ENCODE measurements at places on chromosomes 1 and 21.

GRCh38 chr1:9326596-9326995 is 33.9 kb downstream of the SPSB1 start:
- no peak for DNase-seq

GRCh38 chr1:181159451-181160140 is 71.1 kb downstream of the IER5 start:
- peak; percentile 35 for DNase-seq

DNA sequence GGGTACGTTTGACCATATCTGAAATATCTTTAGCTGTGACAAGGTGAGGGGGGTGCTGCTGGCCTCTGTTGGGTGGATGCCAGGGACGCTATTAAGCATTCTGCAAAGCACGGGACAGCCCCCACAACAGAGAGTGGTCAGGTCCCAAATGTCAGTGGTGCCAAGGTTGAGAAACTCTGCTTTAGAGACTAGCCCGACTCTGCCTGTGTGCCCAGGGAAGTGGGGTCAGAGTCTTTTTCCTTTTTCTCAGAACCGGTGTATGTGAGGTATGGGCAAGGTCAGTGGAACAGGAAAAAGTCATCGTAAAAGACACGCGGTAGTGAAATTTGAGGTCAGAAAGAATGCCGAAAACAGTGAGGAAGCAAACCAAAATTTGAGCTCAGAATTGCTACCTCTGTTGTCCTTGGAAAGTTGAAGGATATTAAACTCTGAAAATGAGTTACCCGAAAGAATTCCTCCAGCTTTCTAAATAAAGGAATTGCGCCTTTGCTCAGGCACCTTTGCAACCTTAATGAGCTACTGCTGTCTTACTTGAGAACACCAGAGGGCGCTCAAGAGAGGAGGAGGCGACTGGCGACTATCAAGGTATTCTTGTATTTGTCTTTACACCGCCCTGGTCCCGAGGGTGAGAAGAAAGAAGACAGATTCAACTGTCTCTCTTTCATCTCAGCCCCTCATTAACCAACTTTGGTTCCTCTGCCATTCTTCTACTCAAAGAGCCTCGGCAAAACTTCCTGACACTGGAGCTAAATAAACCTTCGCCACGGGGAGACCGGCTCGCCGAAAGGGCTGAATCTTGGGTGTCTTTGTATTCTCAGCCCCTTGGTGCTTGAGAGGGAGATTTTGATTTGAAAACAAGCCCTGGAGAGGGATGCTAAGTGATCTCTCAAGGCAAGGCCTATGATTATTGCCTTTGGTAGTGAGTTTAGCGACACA is 85.4 kb upstream of the OLIG2 start:
- DNase-seq, result peak; percentile 9

- peak; percentile 10 for DNase-seq
Measured at GRCh38 chr1:29849038-29849750, 612.9 kb downstream of the PTPRU start.

- no peak for DNase-seq
Measured at GRCh38 chr1:24911651-24912155, 18.4 kb downstream of the RUNX3 start.

GRCh38 chr1:169468982-169469381 is 16.8 kb downstream of the SLC19A2 start:
- no peak for DNase-seq

DNA sequence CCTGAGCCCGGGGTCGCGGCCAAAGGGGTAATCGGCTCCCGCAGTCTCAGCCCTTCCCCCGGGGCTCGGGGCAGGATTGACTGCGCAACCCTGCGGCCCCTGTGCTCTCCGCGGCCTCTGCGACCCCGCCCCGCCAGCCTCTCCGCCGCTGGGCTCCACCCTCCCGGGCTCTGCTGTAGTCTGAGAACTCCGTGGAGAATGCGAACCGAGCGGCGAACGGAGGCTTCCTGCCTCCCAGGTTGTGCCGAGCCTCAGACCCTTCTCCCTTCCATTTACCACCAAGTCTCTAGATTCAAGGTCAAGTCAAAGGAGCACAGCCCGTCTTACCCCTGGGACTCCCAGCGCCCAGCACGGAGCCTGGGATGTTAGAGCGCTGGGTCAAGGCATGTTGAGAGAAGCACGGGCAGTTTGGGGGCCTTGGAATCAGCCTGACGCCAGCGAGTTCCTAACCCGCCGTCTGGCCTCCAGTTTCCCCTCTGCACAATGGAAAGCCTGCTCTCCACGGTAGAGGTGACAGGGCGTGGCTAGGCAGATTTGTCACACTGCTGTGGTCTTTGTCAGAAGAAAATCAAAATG is 3.0 kb downstream of the ATP2B4 start:
- peak; percentile 61 for DNase-seq

DNA sequence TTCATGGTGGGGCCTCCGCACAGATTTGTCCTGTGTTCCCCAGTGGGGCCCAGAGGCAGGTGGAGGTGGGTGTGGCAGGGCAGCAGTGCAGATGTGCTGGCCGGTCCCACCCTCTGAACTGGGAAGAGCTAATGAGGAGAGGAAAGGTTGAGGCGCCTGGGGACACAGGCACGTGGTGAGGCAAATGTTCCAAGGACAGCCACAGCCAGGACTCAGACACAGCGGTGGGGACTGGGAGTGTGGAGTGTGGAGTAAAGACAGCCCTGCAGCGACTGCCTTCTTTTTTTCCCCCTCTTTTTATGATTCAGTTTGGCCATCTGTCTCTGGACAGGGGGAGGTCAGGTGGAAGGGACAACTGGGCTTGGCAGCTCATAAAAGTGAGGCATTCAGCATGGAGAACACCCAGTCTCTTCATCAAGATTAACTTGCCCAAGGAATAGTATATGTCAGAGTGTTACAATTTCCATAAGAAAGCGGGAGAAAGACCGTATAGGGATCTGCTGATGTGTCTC is 104.2 kb upstream of the GCLM start:
- DNase-seq, result no peak

GRCh38 chr1:46603858-46604549 is at the start of gene MKNK1:
Gene MKNK1 (minus strand): TSS chr1:46604268. CDS start chr1:46583327, 20,941 bp downstream.
- peak; percentile 97 for DNase-seq

DNA sequence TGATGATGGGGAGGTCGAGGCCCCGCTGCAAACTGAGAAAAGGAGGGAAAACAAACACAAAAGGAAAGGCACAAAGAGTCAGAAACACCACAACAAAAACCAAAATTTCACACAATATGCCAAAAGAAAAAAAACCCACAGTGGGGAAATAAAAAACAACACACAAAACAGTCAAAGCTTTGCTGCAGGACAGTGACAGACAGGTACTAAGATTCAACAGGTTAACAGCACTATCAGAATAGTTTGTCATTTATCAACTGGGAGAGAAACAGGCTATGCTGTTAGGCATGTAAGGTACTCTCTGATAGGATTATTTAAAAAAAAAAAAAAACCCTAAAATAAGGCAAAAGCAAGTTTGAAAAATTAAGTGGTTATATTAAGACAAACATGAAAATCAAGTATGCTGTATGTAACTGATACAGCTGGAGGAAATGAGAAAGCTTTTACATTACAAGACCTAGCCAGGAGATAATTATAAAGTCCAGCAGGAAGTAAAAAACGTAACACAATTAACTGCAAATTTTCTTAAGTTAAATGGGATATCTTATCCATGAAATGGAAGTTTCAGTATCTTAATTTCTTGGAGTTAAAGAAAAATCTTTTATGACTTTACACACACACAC is 179.0 kb downstream of the EIF4G3 start:
- no peak for DNase-seq

GRCh38 chr21:27036736-27037301 is 69.9 kb upstream of the ADAMTS5 start:
- DNase-seq, result no peak

GRCh38 chr1:110674337-110675059 is at the start of gene KCNA3:
Gene KCNA3 (minus strand): TSS chr1:110674940. CDS start chr1:110674809, 131 bp downstream.
- peak; percentile 43 for DNase-seq

DNA sequence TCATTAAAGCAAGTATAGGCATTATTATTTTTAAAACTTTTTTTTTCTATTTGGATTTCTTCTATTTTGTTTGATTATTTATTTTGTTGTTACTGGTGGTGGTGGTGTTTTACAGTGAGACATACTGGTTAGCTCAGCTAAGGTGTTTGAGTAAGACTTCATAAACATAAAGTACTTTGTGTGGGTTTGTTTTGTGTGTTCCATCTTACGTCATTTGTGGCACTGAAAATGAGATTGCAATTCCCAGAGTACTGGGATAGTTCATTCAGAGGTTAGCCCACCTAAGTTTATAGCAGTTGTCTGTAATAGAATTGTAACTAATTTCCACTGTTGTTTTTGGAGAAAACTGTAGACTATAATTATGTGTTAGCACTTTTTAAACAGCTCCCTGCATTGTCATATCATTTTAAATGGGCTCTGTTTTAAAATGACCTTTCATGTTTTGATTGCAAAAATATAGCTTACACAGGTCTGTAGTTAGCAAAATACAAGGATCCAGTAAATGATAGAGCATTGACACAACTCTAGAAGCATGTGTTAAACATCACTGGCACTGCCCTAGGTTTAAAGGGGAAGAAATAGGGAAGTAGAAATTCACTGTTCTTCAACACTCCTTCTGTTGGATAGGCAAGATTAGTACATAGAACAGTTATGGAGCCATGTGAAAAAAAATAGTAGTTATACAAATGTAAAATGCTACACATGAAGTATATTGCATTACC is 171.7 kb downstream of the NFIA start:
- DNase-seq, result no peak

DNA sequence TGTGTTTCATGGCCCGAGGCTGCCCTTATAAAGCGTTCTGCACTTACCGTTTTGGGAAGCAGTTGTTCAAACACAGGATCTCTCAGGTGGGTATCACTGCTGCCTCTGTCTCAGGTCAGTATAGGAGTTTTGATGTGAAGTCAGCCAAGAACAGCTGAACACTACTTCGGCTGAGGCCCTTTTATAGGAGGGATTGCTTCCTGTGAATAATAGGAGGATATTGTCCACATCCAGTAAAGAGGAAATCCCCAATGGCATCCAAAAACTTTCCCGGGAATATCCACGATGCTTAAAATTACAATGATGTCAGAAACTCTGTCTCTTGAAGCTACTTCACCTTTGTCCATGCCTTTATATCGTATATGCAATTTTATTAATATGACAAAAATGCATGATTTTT is at the start of gene SELE:
Gene SELE, minus strand, starts transcription at position 156 of the 400 bp plus-strand sequence. CDS start 467 bp downstream, outside the sequence.
- no peak for DNase-seq

GRCh38 chr1:151251656-151252470 is 2.7 kb upstream of the PSMD4 start:
- DNase-seq, result peak; percentile 36

DNA sequence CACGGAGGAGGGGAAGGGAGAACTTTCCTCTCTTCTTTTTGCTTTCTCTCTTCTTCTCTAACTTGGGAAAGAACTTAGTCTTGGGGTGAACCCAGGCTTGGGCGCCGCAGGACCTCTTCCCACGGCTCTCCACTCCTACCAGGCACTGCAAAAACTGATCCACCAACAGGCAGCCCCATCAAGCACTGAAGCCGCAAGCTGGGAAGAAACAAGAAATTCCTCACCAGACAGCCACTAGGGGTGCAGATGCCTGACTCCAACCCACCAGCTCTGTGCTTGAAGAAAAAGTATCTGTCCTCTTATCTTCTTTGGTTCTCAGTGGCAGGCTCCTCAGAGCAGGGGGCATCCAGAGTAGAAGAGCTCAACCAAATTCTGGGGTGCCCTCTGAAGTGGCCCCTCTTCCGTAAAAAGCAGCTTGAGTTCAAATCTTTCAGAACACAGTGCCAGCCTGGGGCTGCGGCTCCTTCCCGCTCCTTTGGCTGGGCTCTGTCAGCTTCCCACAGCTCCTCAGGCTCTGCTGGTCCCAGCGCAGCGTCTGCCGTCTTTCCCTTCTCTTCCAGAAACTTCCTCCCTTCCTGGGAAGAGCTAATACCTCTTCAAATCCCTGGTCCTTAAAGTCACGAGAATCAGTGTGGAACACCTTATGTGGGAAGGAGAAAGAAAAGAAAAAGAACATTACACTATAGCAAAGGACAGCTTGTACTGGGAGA is 2.4 kb downstream of the SLC41A1 start:
- no peak for DNase-seq

DNA sequence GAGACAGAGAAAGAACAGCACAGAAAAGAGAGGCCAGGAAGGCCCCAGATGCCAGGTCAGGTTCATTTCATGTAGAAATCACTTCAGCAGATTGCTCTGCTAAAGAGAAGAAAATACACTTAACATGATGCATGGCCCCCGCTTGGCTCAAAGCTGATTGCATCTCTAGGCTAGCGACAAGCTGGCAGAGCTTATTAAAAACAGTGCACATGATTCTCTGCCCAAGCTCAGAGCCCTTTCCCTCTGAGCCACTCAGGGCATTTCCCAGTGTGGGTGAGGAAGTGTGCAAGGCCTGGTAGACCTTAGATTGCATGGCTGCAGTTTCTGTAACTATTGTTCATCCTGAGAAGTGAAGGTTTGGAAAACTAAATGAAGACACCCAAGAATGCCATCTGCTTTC is 3.3 kb upstream of the CAPN9 start:
- no peak for DNase-seq

DNA sequence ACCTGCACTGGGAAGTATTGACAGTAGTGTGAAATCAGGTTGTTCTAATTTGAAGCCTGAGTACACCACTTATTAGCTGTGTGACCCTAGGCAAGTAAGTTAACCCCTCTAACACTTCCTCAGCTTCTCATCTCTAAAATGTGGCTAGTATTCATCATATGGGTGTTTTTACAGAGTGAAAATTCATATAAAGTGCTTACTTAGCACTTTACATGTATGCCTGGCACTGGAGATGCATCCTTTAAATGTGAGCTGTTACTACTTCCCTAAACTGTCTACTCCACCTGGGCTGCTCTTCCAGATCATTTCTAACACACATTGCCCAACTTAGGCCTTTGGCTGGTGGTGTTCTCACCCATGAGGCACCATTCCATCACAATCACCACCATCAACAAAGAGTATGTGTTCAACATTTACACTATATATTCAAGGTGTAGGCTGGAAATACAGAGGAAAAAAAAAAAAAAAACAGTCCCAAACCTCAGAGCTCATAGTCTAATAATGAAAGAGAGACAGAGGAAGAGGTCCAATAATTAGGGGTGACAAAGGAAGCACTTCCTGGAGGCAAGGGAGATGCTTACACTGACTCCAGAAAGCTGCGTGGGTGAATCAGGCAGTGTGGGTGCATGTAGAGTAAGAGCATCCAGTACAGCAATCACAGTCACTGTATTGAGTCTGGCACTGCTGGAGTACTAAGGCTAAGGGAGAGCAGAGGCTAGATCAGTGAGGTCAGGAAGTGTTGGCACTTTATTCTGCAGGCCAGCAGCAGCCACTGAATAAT is 3.6 kb downstream of the STX6 start:
- no peak for DNase-seq

- DNase-seq, result no peak
Measured at GRCh38 chr1:210394281-210394821, 65.6 kb downstream of the HHAT start.

DNA sequence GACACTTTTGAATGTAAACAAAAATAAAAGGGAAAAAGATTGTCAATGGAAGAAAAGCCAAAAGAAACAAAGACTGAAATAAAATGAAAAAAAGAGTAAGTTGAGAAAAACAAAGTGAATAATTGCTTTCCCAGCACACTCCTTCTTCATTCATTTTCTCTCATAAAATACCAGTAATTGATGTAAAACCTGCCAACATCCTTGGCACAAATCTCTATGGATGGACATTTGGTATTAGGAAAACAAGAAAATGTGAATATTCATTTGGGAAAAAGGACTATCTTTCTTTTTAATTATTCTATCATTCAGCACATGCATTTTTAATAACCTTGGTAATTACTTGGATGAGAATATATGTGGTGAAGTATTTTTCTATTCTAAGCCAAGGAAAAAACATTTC is 204.4 kb upstream of the TNR start:
- DNase-seq, result no peak

Data from activated CD4-positive, alpha-beta T cell treated with anti-CD3 and anti-CD28 coated beads for 24 hours (primary cell).